ENCODE measurements at places on chromosomes 5 and 9.

GRCh38 chr9:112061152-112061740 is 113.9 kb downstream of the SUSD1 start:
- peak; percentile 84 for DNase-seq

DNA sequence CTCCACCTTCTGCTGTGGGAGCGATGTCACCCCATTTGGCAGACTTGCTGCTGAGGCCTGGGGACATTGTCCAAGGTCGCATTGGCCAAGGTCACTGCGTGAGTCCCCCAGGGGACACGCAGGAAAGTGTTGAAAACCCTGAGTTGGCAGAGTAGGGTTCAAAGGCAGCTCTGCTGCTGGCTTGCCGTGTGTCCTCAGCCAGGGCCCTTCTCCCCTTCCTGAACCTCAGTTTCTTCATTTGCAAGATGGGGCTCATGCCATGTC is 14.0 kb downstream of the ASS1 start:
- no peak for DNase-seq

GRCh38 chr5:157533011-157533481 is 42.5 kb downstream of the ADAM19 start:
- DNase-seq, result peak; percentile 42

DNA sequence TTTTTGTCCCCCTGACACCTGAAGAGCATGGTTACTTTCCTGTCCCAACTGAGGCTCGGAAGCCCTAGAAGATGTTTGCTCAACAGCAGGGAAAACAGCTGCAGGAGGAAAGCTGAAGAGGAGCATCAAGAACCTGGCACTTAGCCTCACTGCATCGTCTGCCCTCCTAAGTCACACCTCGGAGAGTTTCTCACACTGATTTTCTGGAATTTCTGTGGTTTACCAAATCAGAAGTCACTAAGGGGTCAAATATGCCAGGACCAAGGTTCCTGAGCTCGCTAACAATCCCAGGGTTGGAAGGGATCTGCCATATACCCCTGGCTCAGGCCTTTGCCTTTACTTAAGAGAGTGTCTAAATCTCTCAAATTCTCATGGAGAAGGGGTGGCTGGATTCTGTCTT is 5.3 kb downstream of the IL12B start:
- DNase-seq, result no peak

DNA sequence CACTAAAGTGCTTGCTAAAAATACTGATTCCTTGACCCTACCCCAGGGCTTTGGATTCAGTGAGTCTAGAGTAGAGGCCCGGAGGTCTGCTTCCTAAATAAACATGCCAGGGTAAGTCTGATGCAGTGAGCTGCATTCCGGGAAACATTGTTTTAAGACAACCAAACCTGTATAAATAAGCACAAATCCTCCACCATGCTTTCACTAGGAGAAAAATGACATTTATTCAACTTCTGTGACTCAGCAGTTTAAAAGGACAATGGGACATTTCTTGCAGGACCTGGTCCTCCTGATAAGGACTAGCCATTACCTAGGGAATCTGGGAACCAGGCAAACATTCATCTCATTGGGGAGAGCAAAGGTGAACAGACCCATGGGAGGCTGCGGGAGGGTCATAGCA is 335.3 kb downstream of the MLLT3 start:
- no peak for DNase-seq

DNA sequence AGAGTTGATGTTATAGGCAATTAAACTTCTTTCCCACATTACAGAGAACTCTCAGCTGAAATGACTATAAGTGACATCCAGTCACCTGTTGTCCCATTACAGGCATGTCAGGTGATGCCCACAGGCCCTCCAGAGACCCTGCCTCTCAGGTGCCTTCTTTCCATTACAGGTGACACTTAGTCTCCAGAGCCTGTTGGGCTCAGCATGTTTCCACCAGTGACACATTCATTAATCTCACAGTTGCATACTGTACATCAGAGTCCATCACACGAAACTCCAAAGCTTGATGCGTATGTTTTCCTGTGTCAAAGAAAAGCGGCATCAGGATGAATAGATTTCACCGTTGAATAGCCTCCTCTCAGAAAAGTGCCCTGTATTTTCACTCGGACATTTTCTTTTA is 14.6 kb downstream of the PRUNE2 start:
- no peak for DNase-seq

- peak; percentile 6 for DNase-seq
Observed at GRCh38 chr5:143896966-143897365, 85.0 kb downstream of the HMHB1 start.

DNA sequence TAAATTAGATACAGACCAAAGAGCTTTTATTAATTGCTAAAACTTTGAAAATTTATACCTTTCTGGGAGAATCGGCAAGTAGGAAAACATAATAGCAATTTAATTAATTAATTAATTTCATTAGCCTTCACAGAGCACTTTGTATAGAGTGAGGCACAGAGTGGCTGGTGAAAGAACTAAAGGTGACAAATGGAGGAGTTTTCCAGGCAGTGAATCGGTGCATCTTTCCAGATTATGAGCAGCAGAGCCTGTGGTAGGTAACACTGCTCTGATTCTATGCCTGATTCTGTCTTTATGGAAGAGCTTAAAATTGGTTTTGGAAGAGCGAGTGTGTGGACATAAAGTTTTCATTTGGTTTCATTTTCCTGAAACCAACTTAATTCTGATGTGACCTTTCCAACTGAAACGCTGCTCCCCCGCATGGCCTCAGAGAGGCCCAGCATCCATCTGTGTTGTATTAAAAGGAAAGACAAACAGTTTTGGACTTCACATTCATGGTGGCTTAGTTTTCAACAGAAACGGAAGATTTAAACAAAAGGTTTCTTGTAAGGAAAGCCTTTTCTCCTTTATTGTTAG is 188.9 kb upstream of the RPS23 start:
- DNase-seq, result no peak

Data from trophoblast cell (in vitro differentiated cells and primary cell).